ENCODE measurements at places on chromosomes 7 and 10.

- DNase-seq: no peak
Measured at GRCh38 chr7:52670608-52671225, 364.7 kb upstream of the POM121L12 start.

GRCh38 chr10:11110539-11110938, 92.9 kb downstream of the CELF2 start:
- DNase-seq: no peak

GRCh38 chr7:104299323-104299722, 29.1 kb upstream of the LHFPL3 start:
- no peak for DNase-seq

DNA sequence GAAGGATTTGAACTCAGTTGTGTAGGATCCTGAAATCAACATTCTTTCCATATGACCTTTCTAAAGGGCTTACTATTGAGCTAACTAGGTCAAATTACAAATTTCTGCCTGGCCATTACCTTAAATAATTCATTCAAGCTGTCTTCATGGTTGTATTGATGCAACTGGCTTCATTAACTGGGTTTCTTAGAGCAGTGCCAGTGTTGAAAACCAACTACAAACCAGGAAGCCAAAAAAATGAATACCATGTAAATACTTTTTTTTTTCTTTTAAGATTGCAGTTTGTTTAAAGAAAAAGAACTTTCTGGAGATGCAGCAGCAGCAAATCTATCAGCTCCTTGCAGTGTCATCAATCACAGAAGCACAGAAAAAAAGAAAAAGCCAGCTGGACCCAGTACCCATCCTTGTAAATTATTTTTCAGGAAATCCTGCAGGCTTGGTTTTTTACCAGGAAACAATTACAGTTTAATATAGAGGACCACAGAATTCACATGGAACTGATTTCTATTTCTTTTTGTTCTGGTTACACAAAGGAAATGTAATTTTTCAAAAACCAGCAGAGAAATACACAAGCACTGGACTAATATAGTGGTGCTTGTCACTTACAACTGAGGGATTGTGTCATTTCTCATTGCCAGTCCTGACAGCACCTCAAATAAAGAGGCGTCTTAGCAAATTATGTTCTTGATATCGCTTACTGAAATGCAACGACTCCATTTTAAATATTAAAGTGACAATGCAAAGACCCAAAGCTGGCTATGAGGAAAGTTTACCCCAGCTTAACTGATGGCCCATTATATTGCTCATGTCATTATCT, 131.9 kb downstream of the TMEM26 start:
- DNase-seq: no peak

DNA sequence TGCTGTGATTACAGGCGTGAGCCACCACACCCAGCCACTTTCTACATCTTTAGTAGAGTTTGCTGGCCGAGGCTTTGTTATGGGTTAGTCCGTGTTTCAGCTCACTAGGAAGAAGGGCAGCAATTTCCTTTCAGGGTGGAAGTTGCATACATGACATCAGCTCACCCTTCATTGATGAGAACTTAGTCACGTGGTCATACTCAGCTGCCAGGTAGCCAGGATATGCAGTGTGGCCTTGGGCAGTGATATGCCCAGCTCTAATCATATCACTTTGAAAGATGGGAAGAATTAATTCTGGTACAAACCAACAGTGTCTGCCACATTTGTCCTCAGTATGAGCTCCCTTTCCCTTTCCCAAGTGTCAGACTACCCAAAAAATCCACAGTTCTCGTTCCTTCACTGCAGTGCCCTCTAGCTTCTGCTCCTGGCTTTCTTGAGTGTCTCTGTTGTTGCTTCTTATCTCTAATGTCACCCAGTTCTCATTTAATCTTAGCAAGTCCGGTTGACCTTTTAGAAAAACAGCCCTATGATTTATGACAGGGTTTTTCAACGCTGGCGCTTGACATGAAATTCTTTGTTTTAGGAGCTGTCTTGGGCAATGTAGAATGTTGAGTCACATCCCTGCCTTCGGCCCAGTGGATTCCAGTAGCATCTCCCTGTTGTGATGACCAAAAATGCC, 108.7 kb upstream of the ITGB1 start:
- DNase-seq: no peak

DNA sequence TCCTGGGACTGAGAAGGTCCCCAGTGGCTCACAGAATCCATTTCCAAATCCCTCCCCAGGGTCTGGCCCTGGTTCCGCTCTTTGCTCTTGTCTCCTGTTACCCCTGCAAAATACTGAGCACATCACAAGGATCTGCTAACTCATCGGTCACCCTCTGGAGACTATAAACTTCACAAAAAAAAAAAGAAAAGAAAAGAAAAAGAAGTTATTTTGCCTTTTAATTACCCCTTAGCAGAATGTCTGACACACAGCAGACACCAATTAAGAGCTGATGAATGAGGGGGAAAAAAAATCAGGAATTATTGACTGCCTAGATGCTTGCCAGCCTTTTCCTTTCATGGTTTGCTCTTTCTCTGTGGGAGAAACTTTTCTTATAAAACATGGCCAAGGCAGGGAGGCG, 578.7 kb downstream of the GRID1 start:
- no peak for DNase-seq

DNA sequence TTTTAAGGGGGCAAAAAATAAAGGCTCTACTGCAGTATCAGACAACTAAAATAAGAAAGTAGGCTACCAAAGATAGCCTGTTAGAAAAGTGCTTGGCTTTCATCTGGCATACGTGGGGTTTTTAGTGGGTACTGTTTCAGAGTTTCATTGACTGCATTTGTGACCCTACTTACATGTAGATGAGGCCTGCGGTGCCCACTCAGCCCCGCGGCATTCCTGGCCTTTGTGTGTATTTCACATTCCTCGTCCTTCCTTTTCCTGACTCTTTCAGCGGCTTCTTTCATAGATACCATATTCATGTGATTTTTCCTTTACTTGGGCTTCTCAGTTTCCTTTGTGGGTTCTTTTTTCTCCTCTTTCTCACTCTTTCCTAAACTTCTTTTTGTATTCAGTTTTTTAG, 50.7 kb downstream of the UBE3C start:
- DNase-seq: no peak

DNA sequence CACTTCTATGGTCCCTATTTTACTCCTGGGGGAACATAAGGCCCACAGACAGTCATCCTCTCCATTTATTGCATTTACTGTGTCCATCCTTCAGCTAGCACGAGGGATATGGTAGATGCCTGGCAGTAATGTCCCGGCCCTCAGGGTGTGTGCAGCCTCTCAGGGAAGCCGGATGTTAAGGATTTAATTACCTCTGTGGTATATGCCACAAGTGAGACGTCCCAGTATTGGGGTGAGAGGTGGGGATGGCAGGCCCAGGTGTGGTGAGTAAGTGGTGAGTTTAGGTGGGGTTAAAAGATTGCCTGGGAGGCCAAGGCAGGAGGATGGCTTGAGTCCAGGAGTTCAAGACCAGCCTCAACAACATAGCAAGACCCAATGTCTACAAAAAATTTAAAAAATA, 144.9 kb downstream of the SH3PXD2A start:
- DNase-seq: no peak

DNA sequence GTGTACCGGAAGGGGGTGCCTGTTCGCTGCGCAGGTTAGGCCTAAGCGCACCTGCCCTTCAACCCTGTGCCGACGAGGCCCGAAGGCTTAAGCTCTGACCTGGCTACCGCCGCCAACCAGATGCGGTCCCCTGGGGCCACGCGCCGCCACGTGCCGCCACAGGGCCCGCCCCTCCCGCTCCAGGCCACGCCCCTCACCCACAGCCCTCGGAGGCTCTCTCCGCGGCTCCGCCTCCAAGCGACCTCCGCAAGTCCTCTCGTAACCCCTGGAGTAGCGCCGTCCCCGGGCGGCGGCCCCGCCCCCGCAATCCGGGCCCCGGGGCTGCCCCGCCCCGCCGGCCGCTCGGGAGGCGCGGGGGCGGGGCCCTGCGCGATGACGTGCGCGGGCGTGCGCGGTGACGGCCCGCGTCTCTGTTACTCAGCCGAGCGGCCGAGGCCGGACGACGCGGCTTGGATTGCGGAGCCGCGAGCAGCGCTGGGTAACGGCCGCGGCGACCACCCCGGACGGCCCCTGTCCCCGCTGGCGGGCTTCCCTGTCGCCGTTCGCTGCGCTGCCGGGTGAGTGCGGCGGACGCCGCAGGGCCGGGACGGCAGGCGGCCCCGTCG, at the start of gene MAPK8:
Gene MAPK8 (plus strand): TSS at position 413 of the 605 bp plus-strand sequence. CDS start 94,984 bp downstream, outside the sequence.
- peak; percentile 94 for DNase-seq

GRCh38 chr10:93947055-93947454, 46.7 kb upstream of the PLCE1 start:
- no peak for DNase-seq

DNA sequence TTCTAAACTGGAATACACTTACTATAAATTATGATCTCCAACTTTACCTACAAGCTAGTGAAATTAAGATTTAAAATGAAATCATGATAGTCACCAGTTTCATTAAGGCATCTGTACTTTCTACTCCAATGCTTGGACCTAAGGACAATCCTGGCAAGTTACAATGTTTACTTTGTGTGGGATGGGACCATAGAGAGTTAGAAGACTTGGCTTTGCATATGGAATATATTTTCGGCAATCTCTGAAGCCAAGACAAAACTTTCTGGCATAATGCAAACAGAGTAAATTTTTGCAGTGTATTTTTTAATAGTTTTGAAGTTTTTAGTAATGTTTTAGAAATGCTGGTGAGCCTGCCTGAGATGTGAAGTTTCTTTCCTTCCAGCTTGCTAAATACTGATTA, 248.9 kb downstream of the ABCA13 start:
- no peak for DNase-seq

DNA sequence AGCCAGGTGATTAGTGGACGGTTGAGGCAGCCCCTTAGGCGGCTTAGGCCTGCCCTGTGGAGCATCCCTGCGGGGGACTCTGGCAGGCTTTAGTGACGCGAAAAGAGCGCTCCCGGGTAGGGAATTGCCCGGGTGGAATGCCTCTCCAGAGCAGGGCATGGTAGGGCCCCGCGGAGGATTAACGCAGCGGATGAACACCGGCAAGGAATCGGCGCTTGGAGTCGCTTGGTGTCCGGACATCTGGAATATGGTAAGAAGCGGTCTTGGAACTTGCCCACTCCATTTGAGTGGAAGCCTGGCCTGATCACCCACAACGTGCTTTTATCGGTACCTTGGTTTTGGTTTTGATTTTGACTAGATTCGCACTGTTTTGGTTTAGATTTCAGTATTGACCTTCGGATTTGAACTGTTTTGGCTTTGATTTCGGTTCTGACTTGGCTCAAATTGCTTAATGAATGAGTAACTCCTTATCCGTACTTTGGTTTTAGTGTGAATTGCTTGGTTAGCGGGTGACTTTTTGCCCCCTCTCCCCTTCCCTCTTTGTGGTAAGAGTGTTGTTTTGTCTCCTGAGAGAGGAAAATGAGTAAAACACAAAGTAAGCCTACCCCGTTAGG, 24.2 kb upstream of the CHST3 start:
- DNase-seq: no peak

- no peak for DNase-seq
Measured at GRCh38 chr7:21891291-21891690, 54.4 kb downstream of the CDCA7L start.

GRCh38 chr10:8211631-8212030, 157.1 kb downstream of the GATA3 start:
- DNase-seq: no peak

DNA sequence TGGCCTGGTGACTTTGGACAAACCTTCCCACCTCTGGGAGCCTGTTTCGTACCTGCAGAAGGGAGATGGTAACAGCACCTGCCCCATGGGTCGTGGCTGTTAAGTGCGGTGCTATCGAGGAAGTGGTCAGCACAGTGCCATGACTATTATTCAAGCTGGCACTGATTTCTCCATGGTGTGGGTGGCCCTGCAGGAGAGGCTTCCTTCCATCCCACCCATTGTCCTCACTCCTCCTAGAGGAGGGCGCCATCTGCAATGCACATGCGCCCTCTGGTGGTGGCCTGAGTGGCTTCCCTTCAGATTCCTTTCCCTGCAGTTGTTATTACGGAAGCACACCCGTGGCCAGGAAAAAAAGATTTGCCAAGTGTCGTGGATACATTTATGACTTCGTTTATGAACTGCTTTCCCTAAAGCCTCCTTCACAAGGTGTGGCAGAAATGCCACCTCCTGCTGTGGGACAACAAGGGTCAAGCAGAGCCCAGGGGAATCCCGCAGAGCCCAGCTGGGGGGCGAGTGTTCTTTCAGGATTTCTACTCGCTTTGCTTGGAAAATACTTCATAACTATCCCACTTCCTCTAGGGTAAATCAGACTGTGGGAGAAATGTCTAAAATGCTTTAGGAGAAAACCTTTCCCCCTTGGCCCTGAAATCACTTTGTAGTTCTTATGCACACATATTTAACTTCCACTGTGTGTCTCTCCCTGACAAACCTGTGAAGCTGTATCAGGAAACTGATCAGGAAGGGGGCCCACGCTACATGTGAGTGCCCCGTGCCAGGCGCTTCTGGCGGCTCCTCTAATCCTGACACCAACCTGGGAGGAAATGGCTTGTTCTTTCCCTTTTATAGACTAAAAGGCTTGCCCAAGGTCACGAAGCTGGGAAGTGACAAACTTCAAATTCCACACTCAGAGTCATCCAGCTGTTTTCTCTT, 98.0 kb upstream of the ANLN start:
- peak; percentile 79 for DNase-seq

- DNase-seq: no peak
Measured at GRCh38 chr7:12162415-12163113, 48.5 kb upstream of the TMEM106B start.

GRCh38 chr10:55449981-55450380, 649.0 kb upstream of the PCDH15 start:
- DNase-seq: no peak

DNA sequence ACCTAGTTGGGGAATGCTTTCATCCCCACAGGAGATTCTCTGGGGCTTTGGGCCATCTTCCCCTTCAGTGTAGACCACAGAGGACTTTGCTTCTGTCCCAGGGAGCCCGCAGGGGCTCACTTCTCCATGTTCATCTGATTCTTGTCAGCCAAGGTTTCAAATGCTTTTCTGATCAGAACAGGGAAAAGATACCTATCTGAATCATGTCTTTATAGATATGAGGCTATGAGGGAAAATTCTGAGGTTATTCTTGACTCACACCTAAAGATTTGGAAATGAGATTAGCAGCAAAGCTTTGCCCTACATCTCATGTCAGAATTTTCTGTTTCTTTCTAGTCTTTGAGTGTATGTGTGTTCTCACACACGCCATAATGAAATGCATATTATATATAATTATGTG, 53.3 kb downstream of the FIGNL1 start:
- no peak for DNase-seq

- no peak for DNase-seq
Measured at GRCh38 chr7:44378744-44379143, 53.4 kb upstream of the CAMK2B start.

DNA sequence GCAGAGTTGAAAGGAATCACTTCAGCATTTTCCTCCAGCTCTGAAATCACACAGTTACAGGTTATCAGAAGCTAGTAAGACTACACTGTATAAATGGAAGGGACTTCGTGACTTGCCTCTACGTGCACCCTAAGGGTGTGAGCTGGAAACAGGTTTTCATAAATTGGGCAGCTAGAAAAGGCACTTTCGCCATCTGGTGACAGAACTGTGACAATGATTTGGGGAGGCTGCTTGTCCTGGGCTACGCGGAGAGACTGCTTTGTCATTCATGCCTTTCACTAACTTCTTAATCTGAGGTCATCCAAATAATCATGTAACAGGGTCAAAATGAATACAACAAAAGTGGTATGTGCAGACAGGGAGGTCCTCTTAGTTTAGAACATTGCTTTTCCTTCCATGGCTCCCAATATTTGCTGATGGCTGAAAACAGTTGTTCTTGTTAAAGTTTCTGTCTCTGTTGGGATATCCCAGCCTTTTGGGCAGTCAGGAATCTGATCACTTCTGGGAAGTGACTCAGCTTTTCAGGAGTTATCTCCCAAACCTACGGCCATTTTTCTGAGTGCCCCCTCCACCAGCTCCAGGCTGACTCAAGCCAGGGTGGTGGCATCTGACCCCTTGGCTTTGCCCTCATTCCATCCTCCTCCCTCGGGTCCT, 17.8 kb downstream of the VWC2 start:
- DNase-seq: no peak
